ENCODE measurements at places on chromosomes 4 and X.

DNA sequence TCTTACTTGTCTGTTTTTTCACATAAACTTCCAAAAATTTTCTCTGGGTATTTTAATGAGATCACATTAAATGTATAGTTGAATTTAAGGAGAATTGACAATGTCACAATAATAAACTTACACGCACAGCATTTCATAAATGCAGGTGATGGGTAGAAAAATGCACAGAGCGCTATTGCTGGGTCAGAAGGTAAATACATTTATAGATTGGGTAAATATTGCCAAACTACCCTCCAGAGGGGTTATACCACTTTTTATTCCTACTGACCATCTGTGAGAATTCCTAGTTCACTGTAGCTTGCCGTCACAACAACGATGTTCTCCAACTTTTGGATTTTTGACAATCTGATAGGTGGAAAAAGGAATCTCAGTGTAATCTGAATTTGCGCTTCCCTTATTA lies 34.6 kb downstream of the ANXA5 start:
- DNase-seq = no peak

DNA sequence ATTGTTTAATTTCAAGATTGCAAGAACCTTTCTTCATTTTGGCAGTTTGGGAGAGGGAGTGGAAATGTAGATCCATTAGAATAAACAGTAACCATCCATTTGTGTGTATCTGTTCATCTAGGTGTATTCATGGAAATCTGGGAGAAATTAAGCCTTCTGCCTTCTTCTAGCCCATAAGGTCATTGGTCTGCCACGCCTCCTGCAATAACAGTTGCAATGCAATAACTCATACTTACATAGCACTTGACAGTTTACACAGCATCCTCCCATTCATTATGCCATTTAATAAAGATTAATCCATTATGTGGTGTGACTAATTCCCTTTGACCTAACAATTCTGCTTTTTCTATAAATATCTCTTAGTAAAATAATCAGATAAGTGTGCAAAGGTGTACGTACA lies 42.6 kb downstream of the SHROOM4 start:
- DNase-seq = no peak

DNA sequence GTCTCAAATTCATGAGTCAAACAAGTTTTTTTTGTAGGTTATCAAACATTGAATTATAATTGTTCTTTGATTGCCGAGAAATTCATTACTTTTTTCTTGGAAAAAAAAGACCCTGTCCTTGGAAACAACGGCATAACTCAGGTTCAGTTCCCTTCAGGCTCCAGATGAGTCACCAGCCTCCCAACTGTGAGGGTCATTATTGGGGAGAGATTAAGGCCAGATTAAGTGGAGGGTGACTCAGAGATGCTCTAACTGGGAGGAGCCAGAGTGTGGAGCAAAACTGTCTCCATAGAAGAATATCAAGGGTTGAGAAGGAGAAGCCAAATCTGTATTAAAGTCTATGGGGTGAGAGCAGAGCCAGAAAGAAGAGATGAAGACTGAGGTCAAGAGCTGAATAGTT lies 9.6 kb downstream of the ADGRG4 start:
- DNase-seq = no peak

GRCh38 chr4:176309046-176309445 lies 10.7 kb upstream of the SPCS3 start:
- DNase-seq = no peak

DNA sequence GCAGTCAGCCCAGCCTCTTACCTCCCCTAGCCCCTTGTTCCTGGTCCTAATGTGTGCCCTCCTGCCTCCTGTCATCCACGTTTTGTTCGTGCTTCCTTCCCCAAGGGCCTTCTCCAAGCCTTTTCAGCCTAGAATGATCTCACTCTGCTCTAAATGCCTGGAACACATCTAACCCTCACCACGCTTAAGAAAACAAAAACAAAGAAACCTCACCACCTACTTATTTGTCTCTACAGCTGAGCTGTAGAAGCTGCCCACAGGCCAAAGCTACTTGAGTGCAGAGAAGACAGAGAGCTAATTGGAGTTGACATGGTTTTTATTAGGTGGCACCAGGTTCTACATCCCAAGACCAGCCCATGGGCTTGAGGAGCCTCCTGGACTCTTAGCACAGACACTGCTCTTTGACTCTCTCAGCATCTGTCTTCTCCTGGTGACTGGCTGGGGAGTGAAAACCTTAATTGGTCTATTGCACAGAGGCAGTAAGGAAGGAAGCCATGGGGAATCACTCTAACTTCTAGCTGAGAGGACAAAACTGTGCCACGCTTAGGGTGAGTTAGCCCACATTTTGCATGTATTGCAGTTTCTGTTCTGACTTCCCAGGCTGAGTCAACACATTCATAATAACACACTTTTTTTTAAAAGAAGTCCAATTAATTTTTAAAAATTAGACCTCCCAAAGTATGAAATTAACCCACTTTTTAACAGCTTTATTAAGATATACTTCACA lies 52.3 kb upstream of the PDK3 start:
- DNase-seq = no peak
